T1000 (cell line): ENCODE measurements at places on chromosomes 1 and 21.

DNA sequence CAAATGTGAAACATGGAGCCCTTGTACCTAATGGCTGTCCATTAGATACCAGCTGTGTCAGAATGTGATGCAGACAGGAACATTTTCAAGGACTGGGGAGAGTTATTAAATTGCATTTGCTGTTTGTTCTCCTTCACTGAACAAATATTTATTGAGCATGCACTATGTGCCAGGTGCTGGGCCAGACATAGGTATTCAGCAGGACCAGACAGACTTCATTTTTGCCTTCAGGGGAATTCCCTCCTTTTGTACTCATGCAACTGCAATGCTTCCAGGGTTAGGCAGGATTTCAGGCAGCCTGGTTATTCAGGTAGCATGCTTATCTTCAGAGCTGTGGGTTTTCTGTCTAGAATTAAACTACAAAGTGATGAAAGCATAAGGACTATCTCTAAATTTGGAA, 64.2 kb upstream of the SMYD2 start:
- DNase-seq: no peak

- no peak for DNase-seq
These were observed 16.0 kb upstream of the LRIG2 start for GRCh38 chr1:113057006-113057405.

GRCh38 chr1:91075233-91076135, 53.6 kb upstream of the ZNF644 start:
- DNase-seq: no peak

DNA sequence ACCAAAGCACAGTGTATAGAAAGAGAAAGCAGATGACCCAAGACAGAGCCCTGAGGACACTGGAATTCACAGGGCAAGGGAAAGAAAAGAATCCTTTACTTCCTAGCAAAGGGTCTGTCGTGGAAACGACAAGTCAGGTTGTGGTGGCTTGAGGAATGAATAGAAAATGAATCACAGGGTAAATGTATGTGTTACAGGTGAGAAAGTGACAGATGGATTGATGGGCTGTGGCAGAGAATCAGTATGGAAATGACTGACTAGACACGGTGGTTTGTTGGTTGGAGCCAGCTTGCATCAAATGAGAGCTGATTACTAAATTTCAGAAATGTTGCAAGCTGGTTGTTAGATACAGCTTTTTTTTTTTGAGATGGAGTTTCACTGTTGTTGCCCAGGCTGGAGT, 46.9 kb downstream of the PTP4A2 start:
- no peak for DNase-seq

DNA sequence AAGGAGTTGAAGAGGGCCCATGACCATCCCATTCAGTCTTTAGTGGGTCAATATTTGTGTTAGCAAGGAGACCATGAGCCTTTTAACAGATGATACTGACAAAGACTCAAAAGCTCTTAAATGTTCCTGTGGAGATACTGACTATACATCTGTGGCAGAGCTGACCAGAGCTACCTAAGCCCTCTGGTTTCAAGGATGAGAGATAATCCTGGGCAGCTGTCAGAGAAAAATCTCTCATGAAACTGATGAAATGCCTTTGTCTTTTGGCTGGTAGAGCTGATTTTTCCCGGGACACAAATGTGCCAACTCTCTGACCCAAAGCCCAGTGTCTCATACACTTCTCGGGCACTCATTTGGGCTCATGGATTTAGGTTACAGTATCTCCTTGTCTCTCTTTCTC, 100.9 kb downstream of the XCL2 start:
- DNase-seq: no peak

GRCh38 chr1:164969253-164969652, 387.3 kb downstream of the LMX1A start:
- DNase-seq: no peak

GRCh38 chr21:27134516-27134915, 167.6 kb upstream of the ADAMTS5 start:
- no peak for DNase-seq

- DNase-seq: no peak
These were observed 37.9 kb downstream of the LRRIQ3 start for GRCh38 chr1:74160046-74160445.

DNA sequence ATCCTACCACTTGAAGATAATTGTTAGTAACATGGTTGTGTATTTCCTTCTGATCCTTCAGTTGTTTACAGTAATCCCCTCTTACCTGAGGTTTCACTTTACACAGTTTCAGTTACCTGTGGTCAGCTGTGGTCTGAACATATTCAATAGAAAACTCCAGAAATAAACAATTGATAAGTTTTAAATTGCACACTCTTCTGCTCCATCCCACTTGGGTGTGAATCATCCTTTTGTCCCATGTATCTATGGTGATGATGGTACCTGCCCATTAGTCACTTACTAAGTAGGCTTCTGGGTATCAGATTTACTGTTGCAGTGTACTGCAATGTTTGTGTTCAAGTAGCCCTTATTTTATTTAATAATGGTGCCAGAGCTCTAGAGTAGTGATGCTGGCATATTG, 62.5 kb downstream of the OSBPL9 start:
- no peak for DNase-seq

DNA sequence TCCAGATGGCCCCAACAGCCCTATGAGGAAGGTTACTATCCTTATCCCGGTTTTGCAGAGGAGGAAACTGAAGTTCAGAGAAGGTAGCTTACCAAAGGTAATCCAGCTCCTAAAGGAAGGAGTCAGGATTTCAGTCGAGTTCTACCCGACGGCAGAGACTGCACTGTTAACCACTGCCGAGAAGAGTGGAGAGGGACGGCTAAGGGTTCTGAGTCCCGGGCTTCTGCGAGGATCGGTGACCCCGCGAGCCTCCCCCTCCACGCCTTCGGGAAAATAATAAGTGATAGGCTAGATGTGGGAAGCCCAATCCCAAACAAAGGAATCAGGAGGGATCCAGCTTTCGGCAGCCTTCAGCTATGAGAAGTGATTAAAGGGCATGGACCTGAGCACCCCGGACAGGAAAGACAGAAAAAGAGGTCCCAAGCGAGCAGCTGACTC, 587 bp downstream of the TMEM53 start:
- DNase-seq: no peak

DNA sequence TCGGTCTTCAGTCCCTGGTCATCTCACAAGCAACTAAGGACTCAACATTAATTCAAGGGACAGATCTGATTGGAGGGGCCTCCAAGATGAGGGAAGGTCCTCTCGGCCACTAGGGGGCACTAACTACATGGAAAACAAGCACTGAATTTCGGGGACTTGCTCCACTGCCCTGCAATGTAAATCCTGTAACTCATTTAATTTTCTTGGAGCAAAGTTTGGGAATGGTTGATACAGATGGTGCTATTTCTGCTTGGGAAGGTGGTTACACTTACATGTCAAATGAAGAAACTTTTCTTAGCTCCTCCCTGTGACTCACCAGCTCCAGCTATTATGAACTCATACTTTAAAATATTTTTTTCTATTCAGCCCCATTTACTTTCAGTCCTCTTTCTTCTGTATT, 97.4 kb upstream of the KCNJ15 start:
- DNase-seq: peak; percentile 7

GRCh38 chr1:211699059-211699458, 23.6 kb upstream of the NEK2 start:
- DNase-seq: no peak

- peak; percentile 34 for DNase-seq
These were observed 72.2 kb downstream of the CD46 start for GRCh38 chr1:207823880-207824566.

DNA sequence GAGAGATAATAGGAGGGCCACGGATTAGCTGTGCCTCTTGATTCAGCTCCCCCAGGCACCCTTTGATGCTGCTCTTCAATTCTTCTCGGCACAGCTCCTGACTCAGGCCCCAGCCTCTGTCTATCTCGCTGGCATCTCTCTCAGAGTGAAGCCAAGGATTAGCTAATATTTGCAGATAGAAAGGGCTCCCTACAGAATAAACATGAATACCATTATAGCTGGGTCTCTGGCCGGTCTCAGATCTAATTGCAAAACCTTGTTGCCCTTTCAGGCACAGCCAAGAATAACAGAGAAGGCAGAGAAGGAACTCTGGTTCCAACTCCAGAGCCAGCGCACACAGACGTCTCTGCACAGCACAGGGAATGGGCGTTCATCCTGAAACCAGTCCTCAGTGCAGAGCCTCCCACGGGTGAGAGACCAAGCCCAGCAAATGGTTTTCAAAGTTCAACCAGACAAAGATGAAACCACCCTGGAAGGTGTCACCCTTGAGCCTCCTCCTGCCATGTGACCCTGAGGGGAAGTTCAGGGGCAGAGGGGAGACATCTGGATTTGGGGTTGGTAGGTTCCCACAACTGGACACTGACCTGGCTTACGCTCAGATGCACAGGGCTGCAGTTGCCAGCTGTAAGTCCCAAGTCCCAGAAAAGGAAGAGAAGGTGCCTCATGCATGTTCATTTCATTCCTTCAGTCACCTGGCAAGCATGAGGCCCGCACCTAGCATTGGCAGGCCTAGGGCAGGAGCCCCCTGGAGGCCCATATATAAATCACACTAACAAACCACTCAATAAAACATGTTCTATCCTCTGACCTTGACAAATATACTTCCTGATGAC, 394.0 kb downstream of the NPHP4 start:
- DNase-seq: no peak

DNA sequence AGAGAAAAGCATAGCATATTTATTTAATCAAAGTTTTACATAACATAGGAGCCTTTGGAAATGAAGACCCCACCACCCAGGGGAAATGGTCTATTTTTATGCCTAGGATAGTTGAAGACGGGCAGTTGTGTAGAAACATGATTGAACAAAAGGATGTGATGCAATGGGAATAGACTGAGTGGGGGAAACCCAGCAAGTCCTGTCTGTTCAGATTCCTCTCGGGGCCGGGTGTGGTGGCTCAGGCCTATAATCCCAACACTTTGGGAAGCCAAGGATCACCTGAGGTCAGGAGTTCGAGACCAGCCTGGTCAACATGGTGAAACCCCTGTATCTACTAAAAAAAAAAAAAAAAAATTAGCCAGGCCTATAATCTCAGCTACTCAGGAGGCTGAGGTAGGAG, 298.3 kb downstream of the MATN1 start:
- no peak for DNase-seq

GRCh38 chr1:54246116-54246721, 46.3 kb downstream of the MRPL37 start:
- no peak for DNase-seq

- no peak for DNase-seq
These were observed 37.3 kb downstream of the HSD3B1 start for GRCh38 chr1:119544165-119544762.

GRCh38 chr1:24945354-24946326, 15.6 kb upstream of the RUNX3 start:
- DNase-seq: no peak

- DNase-seq: no peak
These were observed 25.5 kb upstream of the RBBP5 start for GRCh38 chr1:205147191-205147835.

DNA sequence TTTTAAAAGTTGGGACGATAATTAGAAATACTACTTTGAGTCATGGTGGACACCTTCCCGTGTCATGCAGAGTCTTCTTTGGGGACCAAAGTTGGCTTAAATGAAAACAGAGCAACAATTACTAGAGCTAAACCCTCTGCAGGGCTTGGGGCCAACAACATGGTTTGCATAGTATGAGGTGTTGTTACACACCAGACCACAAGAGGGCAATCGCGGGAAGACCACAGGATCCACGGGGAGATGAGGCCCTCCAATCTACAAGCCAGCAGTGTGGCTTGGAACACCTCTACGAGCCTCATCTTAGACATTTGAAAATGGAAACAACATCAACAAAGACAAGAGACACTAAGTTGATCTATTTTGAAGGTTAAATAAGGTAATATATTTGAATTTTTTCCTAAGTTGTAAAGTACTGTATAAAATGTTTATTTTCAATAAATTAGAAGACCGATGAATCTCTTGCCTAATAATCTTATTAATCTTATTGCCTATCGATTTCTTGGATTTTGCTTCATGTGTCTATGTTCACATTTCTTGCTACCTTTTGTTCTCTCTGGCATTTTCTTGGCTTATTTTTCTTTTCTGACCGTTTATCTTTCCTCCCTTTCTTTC, 8.2 kb upstream of the SMCP start:
- DNase-seq: no peak

GRCh38 chr1:59379371-59379728, 82.5 kb downstream of the FGGY start:
- DNase-seq: no peak

DNA sequence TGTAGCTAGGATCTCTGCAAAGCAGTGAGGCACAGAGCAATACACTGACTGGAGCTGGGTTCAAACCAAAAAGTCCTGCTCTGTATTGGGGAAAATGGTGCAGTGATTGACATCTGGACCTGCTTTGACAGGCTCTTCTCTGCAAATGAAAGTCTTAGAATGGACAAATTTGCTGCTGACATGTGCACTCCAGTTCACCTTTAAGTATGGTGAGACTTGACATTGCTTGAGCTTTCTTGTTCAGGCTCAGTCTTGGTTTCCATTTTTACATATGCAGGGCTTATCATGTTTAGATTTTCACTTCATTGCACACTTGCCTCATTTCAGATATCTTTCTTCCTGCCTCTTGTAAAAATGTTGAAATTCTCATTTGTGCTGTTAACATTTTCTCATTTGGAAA, 1655.0 kb downstream of the MRPL39 start:
- DNase-seq: no peak

- no peak for DNase-seq
These were observed 116.6 kb upstream of the PRDX6 start for GRCh38 chr1:173360487-173361063.

DNA sequence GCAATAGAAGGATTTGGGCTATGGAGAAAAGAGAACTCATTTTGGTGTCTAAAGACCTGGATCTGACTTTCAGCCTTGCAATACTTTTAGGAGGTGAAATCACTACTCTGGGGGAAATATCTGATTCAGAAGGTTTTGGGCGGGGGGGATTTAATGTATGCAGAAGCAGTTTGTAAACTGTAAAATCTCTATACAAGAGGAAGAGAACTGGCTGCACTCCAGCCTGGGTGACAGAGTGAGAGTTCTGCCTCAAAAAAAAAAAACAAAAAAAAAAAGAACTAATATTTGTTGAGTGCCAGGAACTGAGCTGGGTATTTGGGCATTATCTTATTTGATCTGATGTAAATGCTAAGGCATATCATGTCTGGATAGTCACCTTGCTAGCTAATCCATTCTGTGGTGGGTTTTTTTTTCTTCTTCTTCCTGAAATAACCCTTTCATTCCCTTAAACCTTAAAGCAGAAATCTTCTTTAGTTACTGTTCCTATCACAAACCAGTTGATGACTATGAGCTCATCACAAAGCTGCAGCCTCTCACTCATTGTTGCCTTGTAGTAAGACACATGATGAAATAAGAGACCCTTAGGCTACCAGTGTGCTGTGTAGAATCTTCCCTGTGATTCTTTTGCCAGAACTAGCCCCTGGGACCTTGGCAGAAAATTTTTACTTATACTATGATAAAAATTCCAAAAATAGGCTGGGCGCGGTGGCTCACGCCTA, 35.6 kb upstream of the SLC16A1 start:
- DNase-seq: no peak

DNA sequence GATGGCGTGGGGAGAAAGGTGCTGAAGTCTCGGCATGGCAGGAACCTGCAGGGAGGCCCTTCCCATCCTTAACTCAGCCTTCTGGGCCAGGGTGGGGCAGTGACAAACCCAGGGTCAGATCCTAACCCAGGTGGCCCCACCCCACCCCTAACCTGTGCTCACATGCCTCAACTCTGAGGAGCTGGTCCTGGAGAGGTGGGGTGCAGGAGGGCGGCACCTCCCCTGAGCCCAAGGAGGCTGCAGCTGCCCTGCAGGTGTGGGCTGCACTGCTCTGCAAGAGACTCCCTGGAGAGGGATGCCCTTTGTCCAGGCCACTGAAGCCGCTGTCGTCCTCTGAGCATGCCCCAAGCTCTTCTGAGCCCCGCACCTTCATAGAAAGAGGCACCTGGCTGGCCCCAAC, 15.2 kb upstream of the ADAMTSL4 start:
- DNase-seq: no peak
